Neural crest cell (in vitro differentiated cells): ENCODE measurements at places on chromosomes 12 and 14. TPM values are rescaled to one million over a fixed set of nuclear protein-coding genes. Genes with fewer than 3 reads are reported as not detected.

TMEM30B gene
- total RNA-seq = 0.07 TPM in 1 of 2 replicates, not detected in the other

SRRM4 gene
- total RNA-seq = 9.1 and 10.8 TPM in 2 replicates

LTB4R2 gene
- total RNA-seq = 7.9 and 9.4 TPM in 2 replicates

HSPB8 gene
- 0.50 and 0.58 TPM in 2 replicates for total RNA-seq

FSCB gene
- total RNA-seq = not detected in 2 replicates

TTC5 gene
- total RNA-seq = 25.6 and 25.8 TPM in 2 replicates

MYF6 gene
- not detected in 2 replicates for total RNA-seq
